Thyroid gland (tissue), 4 donors: ENCODE measurements at places on chromosomes 7 and 10.

- DNase-seq: no peak
Measured at GRCh38 chr7:75716992-75717626, 21.6 kb downstream of the HIP1 start.

DNA sequence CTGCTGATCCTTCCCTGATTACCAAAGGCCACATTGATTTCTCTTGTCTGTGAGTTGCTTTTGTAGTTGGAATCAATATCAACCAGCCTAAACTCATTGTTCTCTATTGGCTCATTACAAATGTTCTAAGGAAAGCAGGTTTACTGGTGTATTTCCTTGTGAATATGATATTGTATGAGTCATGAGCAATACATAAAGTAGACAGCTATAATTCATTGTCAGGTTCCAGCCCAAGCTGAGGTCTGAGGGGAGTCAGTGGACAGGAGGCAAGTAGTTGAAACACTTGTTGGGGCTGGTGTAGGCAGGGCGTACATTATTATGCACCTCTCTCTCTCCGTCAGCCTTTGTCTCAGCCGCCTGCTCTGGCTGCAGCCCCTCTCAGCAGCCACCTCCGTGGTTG is 451.7 kb downstream of the IPMK start:
- DNase-seq: no peak

- no peak for DNase-seq
Measured at GRCh38 chr10:122748496-122748895, 48.9 kb upstream of the C10orf120 start.

DNA sequence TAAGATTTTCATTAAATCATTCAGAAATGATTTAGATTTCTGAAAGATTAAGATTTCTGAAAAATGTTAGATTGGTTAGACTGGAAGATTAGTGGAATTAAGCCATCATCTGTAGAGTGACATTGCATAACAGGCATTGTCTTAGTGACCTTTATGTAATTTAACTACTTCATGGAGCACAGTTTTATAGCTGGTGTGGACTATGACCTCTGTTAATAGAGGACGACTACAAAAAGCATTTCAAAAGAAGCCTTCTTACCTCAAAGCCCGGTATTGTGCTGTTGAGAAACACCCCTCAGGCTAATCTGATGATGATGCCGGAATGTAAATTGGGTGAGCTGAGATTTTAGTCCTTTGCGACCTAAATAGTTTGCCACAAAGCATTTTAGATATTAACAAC is 55.6 kb downstream of the GALNT11 start:
- DNase-seq: no peak

DNA sequence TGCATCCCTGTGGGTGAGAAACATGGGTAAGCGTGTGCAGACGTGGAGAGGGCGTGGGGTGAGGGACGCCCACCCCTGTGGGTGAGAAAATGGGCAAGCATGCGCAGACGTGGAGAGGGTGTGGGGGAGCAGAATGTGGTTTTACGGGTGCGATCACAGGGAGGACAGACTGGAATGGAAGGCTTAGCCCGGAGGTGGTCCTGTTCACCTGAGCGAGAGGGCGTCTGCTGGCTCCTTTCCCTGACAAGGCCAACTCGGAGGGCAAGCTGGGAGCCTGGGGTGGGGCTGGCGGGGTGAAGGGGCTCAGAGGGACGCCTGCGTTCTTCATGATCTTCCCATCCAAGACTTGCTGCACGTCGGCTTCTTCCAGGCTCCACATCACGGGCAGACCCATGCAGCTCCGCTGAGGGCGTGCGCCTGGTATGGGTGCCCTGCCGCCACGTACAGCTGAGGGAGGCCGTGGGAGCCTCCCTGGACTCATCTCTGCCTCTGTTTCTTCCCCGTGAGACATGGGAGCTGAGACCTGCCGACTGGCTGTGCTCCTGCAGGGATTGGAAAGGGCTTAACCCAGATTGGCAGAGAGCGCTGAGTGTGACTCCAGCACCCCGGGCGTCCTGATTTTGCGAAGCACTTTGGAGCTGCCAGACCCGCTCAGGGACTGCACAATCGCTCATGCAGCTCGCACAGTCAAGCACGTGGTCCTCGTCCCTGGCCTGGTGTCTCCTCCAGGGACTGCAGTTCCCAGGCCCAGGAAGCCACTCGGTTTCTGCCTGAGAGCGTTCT is 74.3 kb upstream of the SHH start:
- DNase-seq: peak; percentile 64

- peak; percentile 46 for DNase-seq
Measured at GRCh38 chr7:126700807-126701604, 551.7 kb downstream of the GRM8 start.

- DNase-seq: no peak
Measured at GRCh38 chr10:25555865-25556264, 378.2 kb upstream of the MYO3A start.

GRCh38 chr10:13684252-13684791 is 97.6 kb downstream of the PRPF18 start:
- DNase-seq: peak; percentile 33

GRCh38 chr10:32943395-32943794 is 14.6 kb downstream of the ITGB1 start:
- no peak for DNase-seq

GRCh38 chr10:131706476-131706875 is 194.3 kb upstream of the PPP2R2D start:
- DNase-seq: no peak

- DNase-seq: no peak
Measured at GRCh38 chr10:124419635-124420034, 912 bp upstream of the OAT start.

DNA sequence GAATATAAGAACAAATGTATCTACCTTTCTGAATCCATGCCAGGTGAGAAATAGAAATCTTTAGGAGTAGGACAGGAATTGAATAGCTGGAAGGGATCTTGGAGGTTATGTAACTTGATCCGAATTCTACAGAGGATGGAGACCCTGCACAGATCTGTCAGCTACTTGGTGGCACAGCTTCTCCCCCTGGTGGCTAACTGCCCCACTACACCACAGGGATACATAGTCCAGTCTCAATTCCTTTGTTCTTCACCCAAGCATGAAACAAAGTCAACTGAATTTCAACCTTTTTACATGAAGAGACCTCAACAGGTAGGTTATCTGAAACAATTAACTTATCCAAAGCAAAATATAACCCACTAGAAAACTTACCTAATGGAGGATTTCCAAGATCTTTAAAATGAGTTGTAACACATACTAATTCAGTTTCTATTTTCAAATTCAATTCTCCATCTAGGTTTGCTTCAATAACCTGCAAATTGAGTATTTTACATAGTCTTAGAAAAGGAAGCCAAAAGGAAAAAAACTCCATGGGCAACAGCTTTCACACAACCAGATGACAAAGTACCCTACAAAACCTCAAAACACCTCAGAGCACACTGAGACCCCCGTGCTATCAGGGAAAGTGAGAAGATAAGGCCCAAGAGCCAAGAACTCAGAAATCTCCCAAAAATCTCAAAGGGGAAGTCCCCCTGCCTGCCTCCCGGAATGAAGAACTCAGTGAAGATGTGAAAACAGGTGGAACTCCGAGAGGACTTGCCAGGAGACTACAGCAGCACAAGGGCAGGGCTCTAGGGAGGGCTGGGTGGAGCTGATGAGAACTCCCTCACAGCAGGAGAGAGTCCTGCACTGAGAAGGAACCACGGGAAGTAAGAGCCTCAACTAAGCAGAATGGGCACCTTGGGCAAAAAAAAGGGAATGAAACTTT is 10.3 kb downstream of the HUS1 start:
- peak; percentile 47 for DNase-seq

DNA sequence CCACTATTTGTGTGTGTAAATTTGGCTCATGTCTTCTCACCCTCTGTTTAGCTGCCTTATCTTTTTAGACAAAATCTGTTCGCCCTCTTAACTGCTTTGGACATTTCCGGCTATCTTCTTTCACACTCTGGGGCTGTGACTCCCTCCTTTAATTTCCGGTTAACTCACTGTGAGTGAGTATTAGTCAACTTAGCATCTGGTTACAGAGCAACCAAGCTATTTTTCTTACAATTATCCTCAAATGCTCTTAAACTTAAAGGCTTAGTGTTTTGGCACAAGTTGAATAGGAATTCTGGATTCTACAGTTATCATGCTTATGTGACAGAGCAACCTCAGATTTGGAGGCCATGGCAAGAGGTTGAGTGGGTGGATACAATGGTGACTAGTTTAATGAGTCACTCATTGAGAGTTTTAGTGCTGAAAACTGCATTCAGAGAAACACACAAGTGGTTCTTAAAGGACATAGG is 177.6 kb upstream of the SEMA3A start:
- DNase-seq: no peak

DNA sequence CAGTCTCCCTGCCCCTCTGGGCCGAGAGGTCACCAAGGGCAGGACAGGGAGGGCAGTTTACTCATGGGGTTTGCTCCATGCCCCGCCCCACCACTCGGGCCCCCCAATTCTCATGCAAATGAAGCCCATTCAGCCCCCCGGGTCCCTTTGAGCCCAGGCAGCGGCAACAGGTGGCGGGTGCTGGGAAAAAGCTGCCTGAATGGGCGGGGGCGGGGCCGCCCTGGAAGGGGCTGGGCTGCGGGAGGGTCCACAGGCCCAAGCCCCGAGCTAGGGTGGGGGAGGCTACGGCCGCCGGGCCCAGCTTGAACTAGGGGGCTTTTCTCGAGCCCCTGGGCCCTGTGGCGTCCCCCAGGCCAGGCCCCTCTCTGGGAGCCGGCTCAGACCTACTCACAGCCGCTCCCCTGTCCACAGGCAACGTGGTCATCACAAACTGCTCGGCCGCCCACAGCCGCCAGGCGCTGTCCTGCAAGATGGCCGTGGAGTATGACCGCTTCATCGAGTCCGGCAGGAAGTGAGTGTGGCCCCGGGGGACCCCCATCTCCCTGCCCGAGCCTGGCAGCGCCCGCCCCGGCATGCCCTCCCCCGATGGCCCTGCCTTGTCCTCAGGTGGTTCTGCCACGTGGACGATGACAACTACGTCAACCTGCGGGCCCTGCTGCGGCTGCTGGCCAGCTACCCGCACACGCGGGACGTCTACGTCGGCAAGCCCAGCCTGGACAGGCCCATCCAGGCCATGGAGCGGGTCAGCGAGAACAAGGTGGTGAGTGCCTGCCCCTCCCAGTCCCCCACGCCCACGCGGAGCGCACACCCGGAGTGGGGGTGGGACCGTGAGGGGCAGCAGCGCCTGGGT is 5.5 kb downstream of the LFNG start:
- DNase-seq: no peak

DNA sequence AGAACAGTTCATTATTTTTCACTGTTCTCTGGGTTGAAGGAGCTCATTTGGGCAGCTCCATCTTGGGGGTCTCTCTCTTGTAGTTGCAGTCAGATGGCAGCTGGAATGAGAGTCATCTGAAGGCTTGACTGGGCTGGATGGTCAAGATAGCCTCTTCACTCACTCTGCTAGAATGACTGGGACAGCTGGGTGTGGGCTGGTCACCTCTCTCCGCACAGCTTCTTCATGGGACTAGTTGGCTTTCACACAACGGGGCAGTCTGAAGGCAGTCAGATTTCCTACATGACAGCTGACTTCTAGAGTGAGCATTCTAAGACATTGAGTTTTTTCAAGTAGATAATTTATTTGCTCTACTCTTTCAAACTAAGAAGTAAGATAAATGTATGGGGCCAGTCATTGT is 13.1 kb downstream of the PLEKHA1 start:
- no peak for DNase-seq

- no peak for DNase-seq
Measured at GRCh38 chr7:36600869-36601530, 123.3 kb downstream of the AOAH start.

- DNase-seq: no peak
Measured at GRCh38 chr7:43083106-43083505, 29.3 kb upstream of the HECW1 start.
